ENCODE measurements at places on chromosomes 4 and X. TPM values are rescaled to one million over a fixed set of nuclear protein-coding genes. Genes with fewer than 3 reads are reported as not detected.
A peak's percentile ranks its signal among the peaks of the same experiment; 100 is the strongest.

DNA sequence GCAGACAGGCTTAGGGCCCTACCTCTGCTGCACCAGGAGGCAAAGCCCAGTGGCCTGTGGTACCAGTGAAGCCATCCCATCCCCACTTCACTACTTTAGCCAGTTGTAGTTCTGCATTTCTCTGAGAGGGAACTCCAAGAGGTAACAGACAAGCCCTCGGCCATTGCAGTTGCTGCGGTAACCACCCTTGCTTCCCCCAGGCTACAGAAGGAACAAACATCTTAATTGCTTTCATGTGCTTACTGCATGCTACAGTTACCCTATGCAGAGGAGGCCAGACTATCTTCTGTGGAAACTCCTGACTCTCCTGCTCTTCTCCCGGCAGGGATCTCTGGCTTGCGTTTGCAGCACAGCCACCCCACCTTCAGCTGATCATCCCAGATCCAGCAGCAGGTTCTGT, 67.8 kb downstream of the SPIN4 start:
- no peak for DNase-seq

GRCh38 chr4:183499801-183500200, 5.1 kb upstream of the ING2 start:
- no peak for DNase-seq

DNA sequence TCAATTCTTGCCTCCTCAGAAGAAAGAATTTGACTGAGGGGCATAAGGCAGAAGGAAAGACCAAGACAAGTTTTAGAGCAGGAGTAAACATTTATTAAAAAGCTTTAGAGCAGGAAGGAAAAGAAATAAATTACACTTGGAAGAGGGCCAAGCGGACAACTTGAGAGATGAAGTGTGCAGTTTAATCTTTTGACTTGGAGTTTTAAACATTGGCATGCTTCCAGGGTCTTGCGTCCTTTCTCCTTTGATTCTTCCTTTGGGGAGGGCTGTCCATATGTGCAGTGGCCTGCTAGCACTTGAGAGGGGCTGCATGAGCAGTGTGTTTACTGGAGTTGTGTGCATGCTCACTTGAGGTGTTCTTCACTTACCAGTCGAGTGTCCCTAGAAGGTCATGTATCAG, 275.8 kb upstream of the IL1RAPL1 start:
- no peak for DNase-seq

Gene HCCS
- 17.7 TPM for total RNA-seq

DNA sequence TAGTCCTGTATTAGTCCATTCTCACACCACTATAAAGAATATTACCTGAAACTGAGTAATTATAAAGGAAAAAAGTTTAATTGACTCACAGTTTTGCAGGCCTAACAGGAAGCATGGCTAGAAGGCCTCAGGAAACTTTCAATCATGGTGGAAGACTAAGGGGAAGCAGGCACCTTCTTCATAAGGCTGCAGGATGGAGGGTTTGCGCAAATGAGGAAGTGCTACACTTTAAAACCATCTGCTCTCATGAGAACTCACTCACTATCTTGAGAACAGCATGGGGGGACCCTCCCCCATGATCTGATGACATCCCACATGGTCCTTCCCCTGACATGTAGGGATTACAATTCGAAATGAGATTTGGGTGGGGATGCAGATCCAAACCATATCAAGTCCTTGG, 12.1 kb upstream of the MAGEA11 start:
- DNase-seq: no peak

Gene TRAM1L1
- total RNA-seq: 4.3 TPM

Gene CXCL8
- 1.5 TPM for total RNA-seq

DNA sequence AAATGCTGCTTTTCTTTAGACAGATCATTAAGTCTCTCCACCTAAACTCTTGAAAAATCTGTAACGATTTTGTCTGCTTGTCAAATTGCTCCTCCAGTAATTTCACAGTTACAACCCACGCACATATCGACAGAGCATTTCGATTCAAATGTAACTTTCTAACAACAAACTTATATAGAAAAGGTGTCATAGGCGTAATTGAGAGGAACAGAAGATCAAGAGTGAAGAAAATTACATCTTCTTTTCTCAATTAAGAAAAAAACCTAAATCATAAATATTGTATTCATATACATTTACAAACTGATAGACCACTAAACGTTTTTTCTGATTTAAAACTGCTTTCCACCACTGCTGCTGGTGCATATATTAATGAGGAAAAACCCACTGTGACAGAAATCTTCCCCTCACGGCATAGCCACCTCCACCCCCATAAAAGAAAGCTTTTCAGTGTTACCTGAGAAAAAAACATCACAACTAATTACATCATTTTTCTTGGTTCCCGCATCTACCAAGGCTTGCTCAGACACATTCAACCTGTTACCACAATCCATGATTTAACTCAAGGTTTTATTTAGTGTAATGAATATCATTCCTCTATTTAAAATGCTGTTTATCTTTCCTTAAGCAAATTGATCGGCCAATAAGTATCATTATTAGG, 1.9 kb downstream of the GPM6A start:
- DNase-seq: no peak

Gene CYSLTR1
- total RNA-seq: under 0.01 TPM

- DNase-seq: no peak
These were observed 14.7 kb downstream of the CNOT6L start for GRCh38 chr4:77804471-77804870.

Gene ACE2
- not detected for total RNA-seq

GRCh38 chrX:130246084-130246483, 22.6 kb downstream of the ZNF280C start:
- no peak for DNase-seq

GRCh38 chr4:24330573-24330972, 253.8 kb downstream of the DHX15 start:
- DNase-seq: no peak

DNA sequence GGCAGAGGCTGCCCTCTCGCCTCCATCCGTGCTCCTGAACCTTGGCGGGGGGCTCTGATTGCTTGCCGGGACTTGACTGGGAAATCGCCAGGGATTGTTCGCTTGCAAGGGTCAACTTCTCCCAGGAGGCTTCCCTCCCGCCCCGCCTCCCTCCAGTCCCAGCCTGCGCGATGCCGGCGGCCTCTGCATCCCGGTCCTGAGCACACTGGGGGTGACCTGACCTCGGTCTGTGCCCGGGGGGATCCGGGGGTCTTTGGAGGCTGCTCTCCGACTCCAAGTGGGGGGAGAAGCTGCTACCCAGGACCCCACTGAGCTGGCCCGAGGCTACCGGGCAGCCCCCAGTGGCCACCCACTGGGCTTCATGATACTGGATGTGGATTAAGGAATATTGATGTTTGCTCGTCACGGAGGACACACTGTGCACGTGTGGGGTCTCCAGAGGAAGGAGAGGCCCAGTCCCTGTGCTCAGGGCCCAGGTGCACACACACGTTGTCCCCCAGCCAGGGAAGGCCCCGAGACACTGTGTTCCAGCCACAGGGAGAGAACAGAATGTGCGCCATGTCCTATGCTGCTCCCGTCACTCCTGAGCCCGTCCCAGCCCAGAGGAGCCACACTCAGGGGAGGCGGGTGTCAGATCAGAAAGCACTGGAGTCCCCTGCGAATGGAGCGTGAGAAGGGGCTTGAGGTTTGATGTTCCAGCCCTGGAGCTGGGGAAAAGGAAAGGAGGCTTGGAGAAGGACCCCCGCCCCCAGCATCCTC, 55.9 kb upstream of the NKX1-1 start:
- DNase-seq: peak; percentile 76

Gene COL4A5
- 0.36 TPM for total RNA-seq

DNA sequence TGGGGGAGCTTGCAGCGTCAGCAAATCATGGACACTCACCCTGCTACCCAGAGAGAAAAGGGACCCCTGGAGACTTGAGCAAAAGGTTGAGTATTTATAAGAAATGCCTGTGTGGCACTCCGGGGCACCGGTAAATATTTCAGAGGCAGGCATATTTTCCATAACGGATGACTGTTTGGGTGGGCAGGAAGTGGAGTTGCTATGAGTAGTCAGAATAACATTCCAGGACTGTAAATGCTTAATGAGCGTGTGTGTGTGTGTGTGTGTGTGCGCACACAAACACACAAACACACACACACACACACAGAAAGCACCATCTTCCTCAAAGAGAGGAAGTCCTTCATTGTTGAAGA, 74.6 kb downstream of the MXRA5 start:
- no peak for DNase-seq

- DNase-seq: peak; percentile 83
These were observed 626 bp upstream of the FRAS1 start for GRCh38 chr4:78056265-78057129.

Gene CTAG1B
- not detected for total RNA-seq

Gene HTR2C
- total RNA-seq: not detected

GRCh38 chr4:35151816-35152572, 1092.3 kb downstream of the ARAP2 start:
- no peak for DNase-seq

Data from osteoblast (primary cell).